ENCODE measurements at places on chromosomes 12 and 14. TPM values are rescaled to one million over a fixed set of nuclear protein-coding genes. Genes with fewer than 3 reads are reported as not detected.

The SMCO3 gene
- total RNA-seq: not detected

The GOLGA3 gene
- total RNA-seq: 21.9 TPM

The OVCH1 gene
- total RNA-seq: not detected

The CDH24 gene
- total RNA-seq: 0.63 TPM

The KRR1 gene
- 141 TPM for total RNA-seq

The HSPA2 gene
- total RNA-seq: 2.7 TPM

The P3H3 gene
- 2.6 TPM for total RNA-seq

The PLEKHG7 gene
- 0.42 TPM for total RNA-seq

The CLEC2D gene
- total RNA-seq: 167 TPM

The CLEC12A gene
- 33.7 TPM for total RNA-seq

The SLC6A13 gene
- total RNA-seq: not detected

The TRIM9 gene
- total RNA-seq: 0.42 TPM

The ANG gene
- 1.3 TPM for total RNA-seq

The PRPF40B gene
- total RNA-seq: 0.84 TPM

The LRCOL1 gene
- not detected for total RNA-seq

The KRT74 gene
- total RNA-seq: 0.10 TPM

The TTC9 gene
- total RNA-seq: 6.6 TPM

The APAF1 gene
- total RNA-seq: 16.2 TPM

The PLEKHD1 gene
- total RNA-seq: 0.31 TPM

The GNPTAB gene
- 81.4 TPM for total RNA-seq

The SLC5A8 gene
- not detected for total RNA-seq

The SNX6 gene
- 128 TPM for total RNA-seq

The SCNN1A gene
- total RNA-seq: 1.2 TPM

The SCN8A gene
- 0.21 TPM for total RNA-seq

All from mononuclear cell (primary cell).